Astrocyte (in vitro differentiated cells and primary cell): ENCODE measurements at places on chromosomes 12 and 14. TPM values are rescaled to one million over a fixed set of nuclear protein-coding genes. Genes with fewer than 3 reads are reported as not detected.

GRCh38 chr14:77859934-77860570, 60.1 kb downstream of the ADCK1 start:
- H3K27me3 ChIP-seq, result no peaks in the 10 kb centered on the region
- H3K36me3 ChIP-seq, result no peaks in the 10 kb centered on the region
- no peak overlapping the region for H3K4me3 ChIP-seq

DNA sequence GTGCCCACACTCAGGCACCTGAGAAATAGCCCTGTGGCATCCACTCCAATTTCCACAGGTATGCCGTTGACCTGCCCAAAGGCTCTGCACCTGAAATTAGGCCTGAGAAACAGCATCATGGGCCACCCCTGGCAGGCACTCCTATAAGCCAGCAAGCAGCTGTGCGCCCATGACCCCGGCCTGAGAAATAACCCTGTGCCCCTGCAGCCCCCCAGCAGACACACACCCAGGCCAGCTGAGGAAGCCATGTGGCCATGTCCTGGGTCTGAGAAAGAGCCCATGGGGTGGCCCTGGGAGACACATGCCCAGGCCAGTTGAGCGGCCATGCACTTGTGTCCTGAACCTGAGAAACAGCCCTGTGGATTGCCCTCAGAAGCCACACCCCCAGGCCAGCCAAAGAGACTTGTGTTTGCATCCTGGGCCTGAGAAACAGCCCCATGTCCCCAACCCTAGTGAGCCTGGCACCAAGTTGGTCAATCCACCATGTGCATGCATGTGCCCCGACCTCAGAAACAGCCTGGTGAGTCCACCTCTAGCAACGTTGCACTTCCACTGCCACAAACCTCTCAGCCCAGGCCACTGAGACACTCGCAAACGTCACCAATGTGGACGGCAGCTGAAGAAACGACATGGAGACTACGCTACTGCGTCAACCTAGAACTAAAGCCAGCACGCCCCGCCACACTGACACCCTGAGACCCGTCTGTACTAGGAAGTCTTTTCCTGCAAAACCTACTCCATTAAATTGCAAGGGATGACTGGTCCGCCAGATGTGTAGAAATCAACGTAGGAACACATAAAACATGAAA, 411.9 kb downstream of the TMEM121 start:
- no peak overlapping the region for H3K27ac ChIP-seq
- no peaks in the 10 kb centered on the region for H3K4me1 ChIP-seq
- no peak overlapping the region for H3K4me3 ChIP-seq
- DNase-seq, result no peak

GRCh38 chr14:80003138-80003537, 208.2 kb downstream of the DIO2 start:
- no peaks in the 10 kb centered on the region for H3K36me3 ChIP-seq
- peak; percentile 19 for DNase-seq
- H3K4me1 ChIP-seq, result no peaks in the 10 kb centered on the region
- H3K4me3 ChIP-seq, result no peak overlapping the region
- no peaks in the 10 kb centered on the region for H3K27me3 ChIP-seq

HOXC12 gene
- total RNA-seq, result not detected in 2 replicates

DBX2 gene
- total RNA-seq, result not detected in 2 replicates
